ENCODE measurements at places on chromosomes 1 and 21.

DNA sequence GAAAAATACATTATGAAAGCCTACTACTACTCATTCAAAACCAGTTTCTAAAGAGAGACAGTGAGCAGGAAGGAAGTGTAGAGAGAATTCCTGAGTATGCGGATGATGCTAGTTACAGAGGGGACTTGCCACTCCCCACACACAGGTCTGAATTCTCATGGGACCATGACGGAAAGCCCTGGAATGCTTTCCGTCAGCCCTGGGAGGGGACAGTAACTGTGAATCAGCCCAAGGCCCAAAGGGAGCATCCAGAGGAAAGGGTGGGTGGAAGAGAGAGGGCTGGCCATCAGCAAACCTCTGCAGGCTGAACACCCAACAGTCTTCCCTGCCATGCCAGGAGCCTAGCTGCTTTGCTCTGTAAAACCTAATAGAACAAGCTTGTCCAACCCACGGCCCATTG is 36.4 kb downstream of the RCSD1 start:
- DNase-seq = no peak

- DNase-seq = no peak
Observed at GRCh38 chr1:222384531-222384930, 163.4 kb downstream of the HHIPL2 start.

GRCh38 chr1:97980530-97980929 is 59.7 kb upstream of the DPYD start:
- no peak for DNase-seq

- DNase-seq = no peak
Observed at GRCh38 chr1:225823811-225824261, 13.9 kb downstream of the EPHX1 start.

GRCh38 chr1:211842518-211842917 is 12.0 kb upstream of the LPGAT1 start:
- DNase-seq = no peak

- DNase-seq = no peak
Observed at GRCh38 chr1:11538886-11539285, 59.9 kb downstream of the DISP3 start.

- DNase-seq = no peak
Observed at GRCh38 chr1:183194527-183195141, 8.6 kb downstream of the LAMC2 start.

DNA sequence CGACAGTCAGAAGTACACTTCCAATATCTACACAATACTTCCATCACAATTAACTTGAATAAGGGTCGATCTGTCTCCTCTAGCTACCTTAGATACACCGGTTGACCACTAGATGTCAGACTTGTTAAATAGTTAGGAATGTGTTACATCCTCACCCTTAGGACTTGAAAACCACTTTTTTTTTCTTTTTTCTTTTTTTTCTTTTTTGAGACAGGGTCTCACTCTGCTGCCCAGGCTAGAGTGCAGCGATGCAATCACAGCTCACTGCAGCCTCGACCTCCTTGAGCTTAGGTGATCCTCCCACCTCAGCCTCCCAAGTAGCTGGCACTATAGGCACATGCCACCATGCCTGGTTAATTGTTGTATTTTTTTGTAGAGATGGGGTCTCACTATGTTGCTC is 120.4 kb upstream of the GREM2 start:
- no peak for DNase-seq

DNA sequence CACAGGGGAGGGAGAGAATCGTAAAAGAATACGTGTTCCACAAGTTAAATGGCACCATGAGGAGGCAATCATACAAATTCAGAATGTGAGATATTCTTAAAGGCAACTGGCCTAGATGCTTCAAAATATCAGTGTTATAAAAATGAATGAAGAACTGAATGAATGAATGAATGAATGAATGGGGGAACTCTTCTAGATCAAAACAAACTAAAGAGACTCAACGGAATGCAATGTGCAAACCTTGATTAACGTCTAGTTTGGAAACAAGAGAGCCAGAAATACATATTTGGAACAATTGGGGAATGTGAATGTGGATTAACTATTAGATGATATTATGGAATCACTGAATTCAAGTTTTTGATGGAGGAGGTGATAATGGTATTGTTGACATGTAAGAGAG is 16.8 kb downstream of the CFAP45 start:
- no peak for DNase-seq

- peak; percentile 74 for DNase-seq
Observed at GRCh38 chr21:33383056-33383888, 19.9 kb upstream of the IFNGR2 start.

All from stimulated activated CD4-positive, alpha-beta T cell treated with anti-CD3 and anti-CD28 coated beads, Interleukin-4, amount 100 ng/mL, for 1 hour (primary cell).